ENCODE measurements at places on chromosomes 7 and 10. TPM values are rescaled to one million over a fixed set of nuclear protein-coding genes. Genes with fewer than 3 reads are reported as not detected.

SPDYE16 gene
- total RNA-seq: not detected

SNX10 gene
- 7.9 TPM for total RNA-seq

TAS2R60 gene
- total RNA-seq: not detected

ADO gene
- total RNA-seq: 107 TPM

PRTFDC1 gene
- total RNA-seq: 10.2 TPM

Data from PC-3 (cell line).